ENCODE measurements at places on chromosomes 4 and X.

DNA sequence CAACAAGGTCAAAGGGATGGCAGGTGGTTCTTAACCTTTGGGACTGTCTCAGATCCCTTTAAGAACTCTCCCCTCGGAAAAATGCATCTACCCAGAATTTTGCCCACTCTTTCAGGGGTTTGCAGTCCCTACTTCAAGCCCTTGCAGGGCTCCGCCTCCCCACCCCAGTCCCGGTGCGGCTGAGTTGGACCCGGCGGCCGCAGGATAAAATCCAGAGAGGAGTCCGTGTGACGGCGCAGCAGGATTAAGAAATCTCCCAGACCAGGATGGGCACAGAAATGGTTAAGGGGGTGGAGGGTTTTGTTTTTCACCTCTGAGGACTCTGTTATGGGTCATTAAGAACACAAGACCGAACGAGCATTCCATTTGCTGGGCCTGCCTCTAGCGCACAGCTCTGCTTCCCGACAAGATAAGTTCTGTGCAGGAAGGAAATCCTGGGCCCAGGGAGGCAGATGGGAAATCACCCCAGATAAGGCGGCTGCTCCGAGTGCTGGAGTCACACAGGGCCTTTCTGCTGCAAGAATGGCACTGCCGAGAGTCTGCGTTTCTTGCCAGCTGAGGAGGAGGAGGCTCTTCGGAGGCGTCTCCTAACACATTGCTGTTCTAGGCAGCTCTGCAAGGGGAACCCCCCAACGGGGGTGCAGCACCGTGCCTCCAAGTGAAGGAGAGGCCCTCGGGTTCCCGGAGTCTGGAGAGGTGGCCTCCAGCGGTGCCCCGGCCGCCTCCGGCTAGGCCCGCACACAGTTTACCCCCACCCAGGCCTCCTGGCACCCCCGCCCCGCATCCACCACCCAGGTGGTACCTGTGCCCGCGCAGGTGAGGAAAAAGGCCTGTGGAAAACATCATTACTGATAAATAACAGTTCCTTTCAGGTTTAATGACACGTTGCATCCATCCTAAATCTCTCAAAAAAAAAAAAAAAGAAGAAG, 277.6 kb downstream of the BCOR start:
- no peak for DNase-seq

GRCh38 chr4:101140228-101140627, 207.1 kb downstream of the PPP3CA start:
- no peak for DNase-seq

DNA sequence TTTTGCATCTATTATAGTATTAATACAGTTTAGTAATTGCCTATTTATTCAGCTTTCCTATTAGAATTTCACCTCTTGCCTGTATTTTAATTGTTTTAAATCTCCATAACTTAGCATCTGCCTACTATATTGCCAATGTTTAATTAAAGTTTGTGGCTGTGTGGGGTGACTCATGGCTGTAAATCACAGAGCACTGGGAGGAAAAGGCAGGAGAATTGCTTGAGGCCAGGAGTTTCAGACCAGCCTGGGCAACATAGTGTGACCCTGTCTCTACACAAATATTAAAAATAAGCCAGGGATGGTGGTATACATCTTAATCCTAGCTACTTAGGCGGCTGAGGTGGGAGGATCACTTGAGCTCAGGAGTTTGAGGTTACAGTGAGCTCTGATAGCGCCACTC, 14.5 kb upstream of the CCSER1 start:
- DNase-seq: no peak

DNA sequence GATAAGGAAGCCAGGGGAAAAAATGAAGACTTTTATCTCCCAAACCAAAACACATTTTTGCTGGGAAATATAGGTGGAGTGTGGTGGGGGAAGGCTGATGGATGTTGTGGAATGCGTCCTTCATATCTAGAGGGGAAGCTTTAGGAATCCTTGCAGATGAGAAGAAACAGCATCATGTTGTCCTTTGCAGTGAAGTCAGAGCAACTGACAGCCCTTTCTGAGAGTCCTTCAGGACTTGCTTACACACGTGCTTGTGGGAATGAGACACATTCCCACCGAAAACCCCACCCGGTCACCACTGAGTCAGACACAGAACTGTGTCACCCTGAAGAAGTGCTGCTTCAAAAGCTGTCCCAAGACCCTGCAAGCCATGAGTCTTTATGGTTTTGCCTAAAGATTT, 81.5 kb downstream of the SHROOM2 start:
- DNase-seq: no peak

- no peak for DNase-seq
These were observed 1.6 kb downstream of the ENAM start for GRCh38 chr4:70630162-70630561.

- no peak for DNase-seq
These were observed 2358.0 kb downstream of the PCDH7 start for GRCh38 chr4:33078145-33078544.

DNA sequence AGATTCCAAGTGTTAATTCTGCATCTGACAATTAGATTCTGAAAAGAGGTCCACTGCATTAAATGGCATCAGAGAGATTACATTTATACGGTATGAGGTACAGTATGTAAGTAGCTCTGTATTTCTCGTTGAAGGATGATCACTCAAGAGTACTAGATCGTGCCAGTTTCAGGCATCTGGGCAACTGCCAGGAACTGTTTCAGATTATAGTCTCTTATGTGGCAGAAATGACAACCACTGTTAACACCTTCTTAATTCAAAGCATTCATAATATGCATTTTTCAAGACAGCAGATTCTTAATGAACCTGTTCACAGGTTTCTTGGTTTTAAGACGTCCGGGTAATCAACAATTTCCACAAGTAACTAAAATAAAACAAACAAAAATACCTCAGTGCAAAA, 1.6 kb downstream of the ANKRD50 start:
- DNase-seq: no peak

GRCh38 chr4:48116582-48116981, 17.5 kb downstream of the TXK start:
- no peak for DNase-seq

GRCh38 chr4:143586080-143586479, 72.6 kb downstream of the SMARCA5 start:
- no peak for DNase-seq

DNA sequence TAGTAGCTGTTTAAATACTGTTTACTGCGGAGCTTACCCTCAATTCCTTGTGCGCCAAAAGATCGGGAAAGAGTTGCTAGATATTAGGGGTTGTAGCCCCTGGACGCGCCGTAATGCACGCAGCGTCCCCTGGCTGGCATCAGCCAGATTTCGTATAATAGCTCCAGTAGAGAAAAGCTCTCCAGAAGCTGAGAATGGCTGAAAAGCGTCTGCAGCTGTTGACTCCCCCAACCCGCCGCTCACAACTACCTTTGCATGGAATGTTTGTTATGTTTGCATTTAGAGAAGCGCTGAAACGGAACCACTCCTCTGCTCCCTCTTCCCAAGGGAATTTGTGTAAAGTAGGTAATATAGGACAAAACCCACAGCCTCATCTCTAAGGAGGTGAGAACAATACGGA, 3.7 kb downstream of the DOCK11 start:
- no peak for DNase-seq

DNA sequence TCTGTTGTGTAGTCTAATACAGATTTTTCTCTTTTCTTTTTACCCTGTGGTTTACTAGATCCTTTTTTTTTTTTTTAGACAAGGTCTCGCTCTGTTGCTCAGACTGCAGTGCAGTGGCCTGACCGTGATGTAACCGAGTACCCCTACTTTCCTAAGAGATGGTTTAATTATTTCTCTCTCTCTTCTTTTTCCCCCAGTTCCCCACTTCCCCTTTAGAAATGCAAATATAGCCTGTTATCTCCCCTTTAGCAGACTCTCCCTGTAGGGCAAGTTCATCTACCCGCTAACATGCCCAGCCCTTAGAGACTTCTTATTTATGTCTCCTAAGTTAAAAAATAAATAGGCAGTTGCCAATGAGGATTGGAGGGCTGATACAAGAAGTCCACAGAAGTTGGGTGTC, 4.5 kb downstream of the SNX25 start:
- no peak for DNase-seq

DNA sequence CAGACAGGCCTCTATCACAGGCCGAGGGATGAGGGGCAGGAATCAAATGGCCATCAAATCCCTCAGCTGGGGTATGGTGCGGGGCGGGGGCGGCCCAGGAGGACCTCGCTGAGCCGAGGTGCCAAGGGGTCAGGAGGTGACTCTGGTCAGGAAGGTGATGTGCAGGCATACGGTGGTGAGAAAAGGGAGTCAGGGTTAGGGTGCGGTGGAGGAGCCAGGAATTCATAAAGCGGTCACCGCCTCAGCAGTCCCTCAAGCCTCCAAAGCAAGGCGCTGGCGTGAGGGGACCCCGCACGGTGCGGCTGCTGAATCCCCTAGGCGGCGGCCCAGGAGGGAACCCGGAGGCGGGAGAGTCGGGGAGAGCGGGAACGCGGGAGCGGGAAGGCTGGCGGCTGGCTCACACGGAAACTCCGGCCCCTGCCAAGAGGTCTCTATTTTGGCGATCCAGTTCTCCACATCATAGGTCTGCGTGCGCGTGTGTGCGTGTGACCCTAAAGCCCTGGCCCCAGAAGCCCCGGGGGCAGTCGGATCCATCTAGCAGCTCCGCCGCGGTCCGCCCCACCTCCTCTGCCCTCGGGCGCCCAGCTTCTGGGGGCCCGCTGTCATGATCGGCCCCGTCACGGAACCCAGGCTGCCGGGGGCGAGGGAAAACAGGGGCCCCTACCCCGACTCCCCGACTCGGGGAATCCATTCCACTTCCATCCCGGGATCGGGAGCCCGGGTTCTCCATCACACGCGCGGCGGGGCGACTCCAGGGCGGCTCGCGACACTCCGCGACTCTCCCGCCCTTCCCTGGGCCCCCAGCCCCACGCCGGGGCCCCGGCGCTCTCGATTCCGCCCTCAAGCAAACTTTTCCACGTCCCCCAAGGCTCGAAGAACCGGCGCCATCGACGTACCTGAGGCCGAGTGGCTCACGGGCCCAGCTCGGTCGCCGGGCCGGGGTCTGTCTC, 593 bp downstream of the ELF4 start:
- DNase-seq: no peak

DNA sequence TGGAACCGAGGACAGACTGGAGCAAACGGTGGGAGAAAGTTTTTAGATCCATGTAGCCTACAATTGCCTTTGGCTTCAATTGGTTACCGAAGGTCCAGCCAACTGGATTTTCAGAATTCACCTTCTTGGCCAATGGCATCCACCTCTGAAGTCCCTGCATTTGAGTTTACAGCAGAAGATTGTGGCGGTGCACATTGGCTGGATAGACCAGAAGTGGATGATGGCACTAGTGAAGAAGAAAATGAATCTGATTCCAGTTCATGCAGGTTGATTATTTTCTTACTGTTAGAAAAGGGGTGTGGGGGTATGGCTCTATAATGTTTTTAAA, 702 bp downstream of the KLHL5 start:
- no peak for DNase-seq

GRCh38 chr4:124468360-124468759, 244.2 kb downstream of the ANKRD50 start:
- no peak for DNase-seq

DNA sequence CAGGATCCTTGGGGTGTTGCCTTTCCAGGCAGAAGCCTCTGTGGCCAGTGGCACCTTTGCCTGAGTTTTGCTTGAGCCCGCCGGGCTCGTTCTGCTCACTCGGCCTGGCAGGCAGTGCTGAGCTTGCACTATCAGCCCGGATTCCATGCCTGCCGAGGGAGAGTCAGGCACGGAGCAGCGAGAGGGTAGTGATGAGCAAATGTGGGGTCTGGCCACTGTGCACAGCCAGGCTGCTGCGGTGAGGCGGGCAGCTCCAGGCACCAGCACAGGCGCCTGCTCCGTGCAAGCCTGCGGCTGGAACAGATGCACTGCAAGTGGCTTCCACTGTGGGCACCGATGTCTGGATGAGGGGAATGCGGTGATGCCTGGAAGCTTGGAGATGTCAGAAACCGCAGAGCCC, 619.2 kb downstream of the RAPGEF2 start:
- no peak for DNase-seq

DNA sequence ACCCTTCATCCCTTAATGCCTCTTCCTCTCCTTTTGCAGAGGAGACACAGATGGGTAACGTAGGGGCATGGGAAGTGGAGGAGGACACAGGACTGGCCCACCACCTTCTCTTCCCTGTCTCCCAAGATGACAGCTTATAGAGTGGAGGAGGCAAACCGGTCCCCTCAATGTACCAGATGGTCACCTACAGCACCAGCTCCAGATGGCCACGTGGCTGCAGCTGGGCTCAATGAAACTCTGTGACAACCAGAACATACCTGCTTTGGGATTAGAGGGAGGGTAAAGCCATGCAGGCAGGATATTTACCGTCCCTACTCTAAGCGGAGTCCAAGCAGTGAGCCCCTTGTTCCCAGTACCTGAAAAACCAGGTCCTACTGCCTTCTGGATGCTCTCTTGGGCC, 7.5 kb upstream of the KLHL15 start:
- no peak for DNase-seq

GRCh38 chr4:8580321-8581093, at the start of gene GPR78:
GPR78 (plus strand) TSS chr4:8580392; CDS start chr4:8580983, 591 bp downstream.
- DNase-seq: no peak

DNA sequence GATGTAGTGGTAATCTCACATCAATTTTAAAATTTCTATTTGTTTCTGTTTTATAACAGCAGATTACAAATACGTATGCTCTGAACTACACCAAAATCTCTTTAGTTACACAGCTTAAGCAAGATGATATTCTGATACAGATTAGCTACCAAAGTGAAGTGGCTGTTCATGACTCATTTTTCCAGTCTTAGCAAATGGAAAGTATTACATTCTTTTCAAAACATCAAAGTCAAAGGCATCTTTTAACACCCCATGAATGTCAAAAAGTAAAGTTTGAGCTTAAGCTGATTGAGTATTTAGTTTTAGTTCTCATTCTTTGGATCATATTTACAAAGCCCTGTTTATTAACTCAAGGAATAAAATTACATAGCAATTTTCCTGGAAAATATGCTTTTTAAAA, 6.6 kb upstream of the HPGDS start:
- no peak for DNase-seq

DNA sequence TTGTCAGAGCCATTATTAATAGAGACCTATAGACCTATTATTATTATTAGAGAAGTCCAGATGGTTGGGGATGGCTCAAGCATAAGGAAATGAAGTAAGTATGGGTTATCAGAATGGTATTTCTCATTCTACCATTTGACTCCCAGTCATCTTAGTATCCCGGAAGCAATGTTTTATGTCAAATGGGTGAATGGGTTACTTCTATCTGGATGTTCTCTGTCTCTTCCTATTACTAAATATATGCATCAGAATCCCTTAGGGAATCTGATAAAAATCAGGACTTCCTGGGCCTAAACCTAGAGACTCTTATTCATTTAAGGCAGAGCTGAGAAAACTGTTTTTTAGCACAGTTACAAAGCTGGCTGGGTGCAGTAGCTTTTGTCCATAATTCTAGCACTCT, 149.9 kb downstream of the SLC10A7 start:
- DNase-seq: no peak

- no peak for DNase-seq
These were observed 34.0 kb downstream of the ZNF827 start for GRCh38 chr4:145904413-145905177.

DNA sequence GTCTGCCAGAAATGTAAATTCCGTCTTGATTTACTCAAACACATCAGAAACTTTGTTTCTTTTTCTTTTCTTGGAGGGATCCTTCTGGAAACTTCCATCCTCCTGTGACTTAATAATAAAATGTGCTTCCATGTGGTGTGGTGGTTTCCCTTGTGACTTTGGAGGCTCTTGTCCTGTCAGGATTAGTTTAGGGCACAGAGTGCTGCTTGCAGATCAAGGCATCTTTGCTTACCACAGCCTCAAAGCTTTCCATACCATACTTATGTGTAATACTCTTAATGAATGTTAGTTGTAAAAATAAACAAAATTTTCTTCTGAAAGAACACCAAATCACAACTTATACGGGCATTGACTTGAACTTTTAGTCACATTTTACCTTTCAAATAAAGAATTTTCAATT, 27.4 kb downstream of the GBA3 start:
- no peak for DNase-seq

Measured in activated effector memory CD4-positive, alpha-beta T cell treated with Interleukin-2 at 50 U/mL for 16 hours (primary cell).